ENCODE measurements at places on chromosomes 7 and 10.

- DNase-seq: no peak
These were observed 77.6 kb downstream of the FRMD4A start for GRCh38 chr10:14253079-14253478.

- DNase-seq: no peak
These were observed 75.2 kb upstream of the PRR15 start for GRCh38 chr7:29488203-29488970.

DNA sequence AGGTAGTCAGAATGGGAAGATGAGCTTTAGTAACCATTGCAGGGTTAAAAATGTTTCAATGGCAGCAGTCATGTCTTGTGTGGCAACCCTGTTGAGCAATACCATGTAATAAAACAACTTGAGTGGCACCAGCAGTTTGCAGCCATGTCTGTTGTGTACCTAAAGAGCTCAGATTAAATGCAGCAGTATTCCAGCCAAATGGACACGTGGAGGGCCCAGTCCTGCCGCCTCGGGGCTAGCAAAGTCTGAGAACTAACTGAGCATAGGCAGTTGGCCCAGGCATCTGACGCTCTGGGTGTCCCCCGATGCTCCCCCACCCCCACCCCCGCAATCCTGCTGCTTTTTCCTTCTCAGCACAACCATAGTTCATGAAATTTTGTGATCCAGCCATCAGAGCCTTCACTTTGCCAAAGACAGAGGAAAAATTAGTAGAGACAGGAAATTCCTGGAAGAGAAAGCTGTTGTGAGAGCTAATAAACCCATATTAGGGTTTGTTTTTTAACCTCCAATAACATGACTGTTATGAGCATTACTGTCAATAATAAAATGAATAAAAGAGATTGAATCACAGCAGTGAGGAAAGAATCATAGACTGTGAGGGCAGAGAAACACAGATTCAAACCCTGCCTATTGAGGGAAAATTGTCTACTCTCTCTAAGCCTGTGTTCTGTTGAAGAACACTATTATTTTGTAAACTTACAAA, 220.6 kb upstream of the RHOBTB1 start:
- no peak for DNase-seq

DNA sequence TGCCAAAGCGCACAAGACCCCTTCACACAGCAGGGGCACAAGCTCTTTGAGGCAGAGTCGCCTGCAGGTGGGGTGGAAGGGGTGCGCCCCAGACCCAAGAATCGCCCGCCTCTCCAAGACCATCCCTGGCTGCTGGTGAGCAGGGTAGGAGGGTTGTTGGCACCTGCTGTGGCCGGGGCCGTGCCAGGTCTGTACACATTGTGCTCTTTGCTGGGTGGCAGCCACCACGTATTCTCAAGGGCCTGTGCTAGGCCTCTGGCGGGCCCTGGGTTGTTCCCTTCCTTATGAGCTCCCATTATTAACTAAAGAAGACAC, 84.4 kb downstream of the LHPP start:
- no peak for DNase-seq

- no peak for DNase-seq
These were observed 131.1 kb upstream of the ABCB5 start for GRCh38 chr7:20484356-20484755.
